ENCODE measurements at places on chromosomes 5 and 9.

GRCh38 chr9:109940561-109940960 is 160.6 kb downstream of the PALM2AKAP2 start:
- DNase-seq = no peak

DNA sequence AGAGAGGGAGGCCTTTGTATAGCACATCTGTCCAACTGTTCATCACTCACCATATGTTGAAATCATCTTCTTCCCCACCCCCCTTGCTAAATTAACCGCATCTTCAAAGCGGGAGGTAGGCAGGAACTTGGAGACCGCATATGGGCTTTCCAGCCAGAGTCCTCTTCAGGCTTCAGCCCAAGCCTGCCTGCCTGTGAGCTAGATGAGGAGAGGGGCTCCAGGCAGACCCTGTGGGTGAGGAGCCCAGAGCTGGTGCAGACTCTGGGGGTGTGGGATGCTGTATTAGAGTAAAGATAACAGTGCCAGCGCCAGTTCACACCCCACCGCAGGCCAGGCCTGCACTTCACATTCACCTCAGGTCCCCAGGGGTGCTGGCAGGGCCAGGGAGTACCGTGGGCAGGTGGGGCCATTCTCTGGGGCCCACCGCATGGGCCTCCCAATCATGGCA is 16.2 kb downstream of the PRRC2B start:
- DNase-seq = no peak

- no peak for DNase-seq
Observed at GRCh38 chr5:105806596-105806995, 1864.1 kb downstream of the EFNA5 start.

DNA sequence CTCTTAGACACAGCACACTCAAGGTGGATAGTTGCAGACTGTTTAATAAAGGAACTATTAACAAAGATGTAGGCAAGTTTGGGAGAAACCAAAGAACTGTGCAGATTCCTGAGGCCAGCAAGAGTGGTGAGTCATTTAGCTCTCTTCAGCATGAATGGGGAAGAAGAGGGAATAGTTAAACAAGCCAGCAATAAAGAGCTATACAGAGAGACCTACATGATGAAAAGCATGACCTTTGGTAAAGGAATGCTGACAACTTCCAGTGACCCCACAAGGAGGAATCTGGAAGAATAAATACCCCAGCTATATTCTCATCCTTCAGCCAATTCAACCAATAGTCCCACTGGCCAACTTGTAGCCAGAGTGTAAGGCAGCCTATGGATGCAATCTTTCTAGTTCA is 706.0 kb upstream of the GRAMD2B start:
- DNase-seq = no peak

DNA sequence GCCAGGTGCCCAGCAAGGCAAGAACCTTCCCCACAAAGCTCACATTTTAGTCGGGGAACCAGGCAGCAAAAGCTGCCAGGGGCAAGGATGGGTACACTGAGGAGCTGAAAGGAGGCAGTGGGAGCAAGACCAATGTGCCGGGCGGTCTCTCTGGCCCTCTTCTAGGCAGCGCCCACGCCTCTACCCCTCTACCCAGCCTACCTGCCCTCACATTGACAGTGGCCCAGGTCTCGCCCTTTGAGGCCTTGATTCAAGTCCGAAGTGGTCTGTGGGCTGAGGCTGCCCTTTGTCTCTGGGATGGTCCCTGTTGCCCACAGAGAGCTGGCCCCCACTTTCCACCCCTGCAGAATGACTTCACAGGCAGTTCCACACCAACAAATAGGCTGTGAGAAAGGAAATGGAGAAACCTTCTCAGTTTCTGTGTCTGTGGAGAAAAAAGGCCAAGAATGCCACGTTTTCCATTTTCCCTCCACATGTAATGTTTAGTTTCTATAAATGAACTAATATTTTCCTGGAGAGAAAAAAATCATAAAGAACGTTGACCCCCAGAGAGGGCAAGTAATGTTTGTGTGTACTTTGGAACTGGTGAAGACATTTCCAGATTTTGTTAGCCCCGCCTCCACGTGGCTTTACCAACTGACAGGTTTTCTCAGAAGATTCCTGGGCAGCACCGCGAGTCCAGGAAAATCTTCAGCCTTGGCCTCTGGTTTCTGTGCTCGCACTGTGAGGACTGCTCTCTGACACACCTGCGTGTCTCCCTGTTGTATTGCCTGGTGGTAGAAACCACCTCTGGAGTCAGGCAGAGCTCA is 57.4 kb upstream of the ANGPTL2 start:
- no peak for DNase-seq

GRCh38 chr9:137316012-137316981 is 14.2 kb upstream of the NRARP start:
- DNase-seq = peak; percentile 79

DNA sequence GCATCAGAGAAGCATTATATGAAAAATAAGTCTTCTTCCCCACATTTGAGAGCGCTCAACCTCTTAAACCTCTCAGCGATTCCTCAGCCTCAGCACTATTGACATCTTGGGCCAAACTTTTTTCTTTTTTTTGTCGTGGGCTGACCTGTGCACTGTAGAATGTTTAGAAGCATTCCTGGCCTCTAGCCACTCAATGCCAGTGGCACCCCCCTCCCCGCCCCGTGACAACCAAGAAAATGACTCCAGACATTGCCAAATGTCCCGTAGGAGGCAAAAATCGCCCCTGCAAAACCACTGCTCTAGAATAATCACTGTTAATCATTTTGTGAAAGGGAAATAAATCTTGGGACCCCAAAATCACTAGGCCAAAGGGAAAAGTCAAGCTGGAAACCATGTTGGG is 129.1 kb upstream of the BOD1 start:
- DNase-seq = no peak
